Motor neuron (in vitro differentiated cells): ENCODE measurements at places on chromosomes 16 and 17.

- ATAC-seq = no peak
Observed at GRCh38 chr16:80788027-80788426, 16.4 kb downstream of the CDYL2 start.

- peak; percentile 64 for ATAC-seq
Observed at GRCh38 chr16:12228602-12229499, 252.3 kb downstream of the SNX29 start.

- ATAC-seq = no peak
Observed at GRCh38 chr17:77908501-77908900, 50.0 kb upstream of the TNRC6C start.

- ATAC-seq = peak; percentile 5
Observed at GRCh38 chr16:53129281-53130158, 74.7 kb downstream of the CHD9 start.

GRCh38 chr17:9645851-9646545, 681 bp downstream of the USP43 start:
- peak; percentile 63 for ATAC-seq

DNA sequence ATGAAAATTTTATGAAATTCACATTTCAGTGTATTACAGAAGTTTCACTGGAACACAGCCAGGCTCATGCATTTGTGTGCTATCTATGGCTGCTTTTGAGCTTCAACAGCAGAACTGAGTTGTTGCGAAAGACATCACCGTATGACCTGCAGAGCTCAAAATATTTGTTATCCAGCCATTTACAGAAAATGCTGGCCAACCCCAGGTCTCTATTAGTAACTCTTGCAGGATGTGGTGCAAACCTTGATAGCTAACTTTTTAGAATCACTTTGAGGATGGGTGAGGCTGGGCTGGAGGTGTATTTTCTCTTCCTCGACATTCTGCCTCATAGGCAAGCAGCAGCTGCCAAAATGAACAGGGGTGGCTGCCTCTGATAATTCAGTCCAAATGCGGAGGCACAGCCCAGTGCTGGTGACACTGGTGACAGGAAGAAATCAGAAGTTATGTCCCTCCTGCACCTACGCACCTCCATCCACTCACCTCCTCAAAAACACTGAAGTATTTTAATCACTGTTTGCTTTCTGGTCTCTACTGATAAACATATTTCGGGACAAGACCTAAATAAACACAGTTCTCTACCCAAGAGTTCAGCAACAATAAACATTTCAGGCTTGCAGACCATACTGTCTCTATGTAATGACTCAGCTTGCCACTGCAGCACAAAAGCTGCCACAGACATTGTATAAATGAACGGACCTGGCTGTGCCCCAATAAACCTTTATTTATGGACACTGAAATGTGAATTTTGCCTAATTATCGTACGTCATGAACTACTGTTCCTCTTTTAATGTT, 28.5 kb downstream of the ARHGAP17 start:
- ATAC-seq = peak; percentile 71

- no peak for ATAC-seq
Observed at GRCh38 chr17:74466111-74466827, at the start of gene CD300A. TSS of gene CD300A (plus strand) at chr17:74466634. CDS start at chr17:74466704, 70 bp downstream.

GRCh38 chr17:79991924-79992648, 43.6 kb downstream of the TBC1D16 start:
- ATAC-seq = peak; percentile 8
